ENCODE measurements at places on chromosomes 16 and 17.

- no peak for DNase-seq
Measured at GRCh38 chr17:40980596-40980995, 3.5 kb downstream of the KRT40 start.

DNA sequence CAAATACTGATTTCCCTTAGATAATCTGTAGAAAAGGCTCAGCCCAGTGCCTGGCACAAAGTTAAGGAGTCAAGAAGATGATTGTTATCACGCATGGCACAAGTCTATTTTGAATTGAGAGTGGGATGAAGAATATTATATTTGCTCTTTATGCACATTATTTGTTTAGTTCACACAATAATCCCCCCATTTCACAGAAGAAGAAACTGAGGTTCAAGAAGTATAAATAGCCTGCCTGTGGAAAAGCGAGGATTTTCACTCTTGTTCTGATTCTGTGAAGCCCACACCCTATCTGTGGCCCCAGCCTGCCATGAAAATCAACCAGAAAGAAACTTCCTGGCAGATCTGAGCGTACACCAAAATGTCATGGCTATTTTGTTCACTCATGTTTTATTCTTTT is 73.0 kb downstream of the YPEL2 start:
- no peak for DNase-seq

DNA sequence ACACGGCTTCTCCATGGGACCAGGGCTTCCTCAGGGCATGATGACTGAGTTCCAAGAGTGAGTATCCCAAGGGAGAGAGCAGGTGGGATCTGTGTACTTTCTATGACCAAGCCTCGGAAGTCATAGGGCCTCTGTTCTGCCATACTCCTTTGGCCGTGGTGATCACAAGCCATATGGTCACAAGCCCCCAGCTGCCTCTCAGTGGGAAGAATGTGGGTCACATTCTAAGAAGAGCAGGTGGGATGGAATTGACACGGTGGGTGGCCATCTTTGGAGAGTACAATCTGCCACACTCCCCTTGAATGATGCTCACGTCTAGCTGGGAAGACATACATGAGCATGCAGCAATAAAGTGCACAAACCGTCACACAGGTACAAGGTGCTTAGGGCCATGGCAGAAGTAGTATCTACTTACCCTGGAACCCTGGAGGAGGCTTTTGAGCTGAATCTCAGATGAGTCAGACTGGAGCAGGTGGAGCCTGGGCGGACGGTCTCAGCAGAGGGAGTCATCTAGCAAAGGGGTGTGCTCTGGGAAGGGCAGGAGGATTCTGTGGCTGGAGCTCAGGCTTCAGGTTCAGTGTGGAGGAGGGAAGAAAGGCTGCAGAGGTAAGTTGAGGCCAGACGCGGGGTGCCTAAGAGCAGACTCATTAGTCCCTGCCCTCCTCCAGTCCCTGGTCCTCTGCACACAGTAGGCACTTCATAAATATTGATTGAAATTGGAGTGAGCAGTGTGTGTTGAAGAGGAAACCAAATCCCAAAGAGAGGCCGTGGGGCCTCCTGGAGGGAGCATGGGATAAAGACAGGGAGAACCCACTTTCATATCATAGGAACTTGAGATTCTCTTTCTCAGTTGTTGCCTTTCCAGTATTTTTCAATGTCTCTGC is 26.6 kb downstream of the GOSR2 start:
- no peak for DNase-seq

DNA sequence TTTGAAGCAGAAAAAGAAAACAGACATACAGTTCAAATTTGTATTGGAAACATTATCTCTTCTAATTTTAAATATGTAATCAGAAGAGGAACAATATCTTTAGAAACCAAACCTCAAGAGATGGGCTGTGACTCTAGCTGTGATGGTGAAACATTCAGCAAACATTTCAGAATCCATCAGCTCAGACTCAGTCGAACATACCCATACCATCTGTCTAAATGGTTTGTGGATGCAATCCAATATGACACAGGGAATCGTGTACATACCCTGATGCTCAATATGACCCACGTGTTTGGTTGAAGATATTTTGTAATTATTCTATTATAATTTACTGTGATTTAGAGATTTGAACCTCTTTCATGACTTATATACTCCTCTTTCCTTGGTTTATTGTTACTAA is 665.2 kb upstream of the CDH8 start:
- no peak for DNase-seq

DNA sequence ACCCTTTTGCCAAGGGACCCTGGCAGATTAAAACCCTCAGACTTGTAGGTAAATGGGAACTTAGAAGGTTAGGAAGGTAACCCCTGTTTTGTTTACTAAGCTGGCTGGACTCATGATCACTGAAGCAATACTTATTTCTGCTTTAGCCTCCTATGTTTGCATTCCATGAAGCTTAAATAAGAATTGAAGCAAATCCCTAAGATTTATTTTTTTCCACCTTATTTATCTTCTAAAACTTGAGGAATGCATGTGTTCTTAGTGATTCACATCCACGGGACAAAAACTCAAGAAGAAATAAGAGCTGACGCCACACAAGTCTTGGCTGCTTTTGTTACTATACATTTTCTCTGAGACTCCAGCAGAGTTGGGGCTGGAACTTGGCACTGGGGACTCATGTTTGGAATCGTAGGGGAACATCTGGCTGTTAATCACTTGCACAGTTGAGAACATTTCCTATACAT is 35.5 kb downstream of the CLUAP1 start:
- DNase-seq = no peak

DNA sequence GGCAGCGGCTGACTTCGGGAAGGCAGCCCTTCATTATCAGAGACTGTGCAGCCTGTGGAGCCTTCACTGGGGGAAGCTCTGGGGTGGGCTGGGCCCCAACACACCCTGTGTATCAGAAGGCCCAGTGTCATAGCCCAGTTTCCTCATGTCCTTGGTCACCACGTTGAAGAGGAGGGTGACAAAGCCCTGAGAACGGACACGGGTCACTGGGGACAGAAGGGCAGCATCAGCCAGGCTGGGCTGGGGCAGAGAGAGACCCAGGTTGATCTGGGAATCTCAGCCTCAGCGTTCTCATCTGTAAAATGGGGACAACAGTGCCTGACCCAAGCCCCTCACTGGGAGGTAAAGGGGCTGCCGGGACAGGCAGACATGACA is 19.3 kb downstream of the B9D1 start:
- no peak for DNase-seq

DNA sequence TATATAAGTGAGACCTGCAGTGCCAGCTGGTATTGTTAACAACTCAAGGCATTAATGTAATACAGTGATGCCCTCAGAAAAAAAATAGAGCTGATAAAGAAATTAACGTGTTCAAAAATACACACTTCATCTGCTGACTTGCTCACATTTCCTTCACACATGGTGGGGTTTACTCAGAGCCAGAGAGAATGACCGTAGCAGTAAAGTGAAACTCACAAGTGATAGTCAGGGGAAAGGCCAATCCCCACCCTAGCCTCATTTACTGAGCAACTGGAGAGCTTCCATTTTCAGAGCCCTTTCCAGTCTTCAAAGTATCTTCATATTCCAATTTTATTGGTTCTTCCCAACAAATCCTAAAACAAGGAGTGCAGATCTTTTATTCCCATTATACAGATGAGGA is 74.0 kb upstream of the HLF start:
- DNase-seq = no peak

DNA sequence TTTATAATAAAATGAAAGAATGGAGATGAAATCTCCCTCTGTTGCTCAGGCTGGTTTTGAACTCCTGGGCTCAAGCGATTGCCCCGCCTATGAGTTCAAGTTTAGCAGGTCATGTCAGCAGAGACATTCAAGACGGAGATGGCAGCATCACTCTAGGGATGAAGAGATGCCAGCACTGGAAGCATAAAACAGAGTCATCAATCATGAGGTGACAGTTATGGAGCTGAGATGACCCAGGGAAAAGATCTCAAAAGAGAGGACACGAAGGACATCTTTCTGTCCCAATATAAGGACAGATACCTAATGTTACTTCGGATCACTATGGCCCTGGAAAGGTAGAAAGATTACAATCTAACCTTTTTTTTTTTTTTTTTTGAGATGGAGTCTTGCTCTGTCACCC is 11.0 kb upstream of the LCMT1 start:
- DNase-seq = no peak

DNA sequence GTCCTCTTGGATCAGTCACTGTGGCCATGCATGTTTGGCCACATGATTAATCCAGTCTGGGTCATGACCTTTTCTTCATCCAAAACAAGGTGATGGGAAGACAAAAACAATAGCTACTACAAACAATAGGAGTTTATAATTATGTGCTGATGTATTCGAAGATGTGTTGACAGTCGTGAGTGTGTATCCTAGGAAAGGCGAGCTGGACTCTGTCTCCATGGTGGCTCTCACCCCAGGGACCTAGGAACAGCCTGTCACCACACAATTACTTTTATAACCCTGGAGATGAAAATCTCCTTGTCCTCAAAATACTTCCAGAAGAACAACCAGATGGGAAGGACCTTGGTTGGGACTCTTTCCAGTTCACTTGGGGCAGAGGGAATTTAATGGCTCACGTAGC is 9.8 kb upstream of the PLK1 start:
- no peak for DNase-seq

- DNase-seq = peak; percentile 78
Measured at GRCh38 chr17:67528751-67529436, 151.8 kb downstream of the PITPNC1 start.

GRCh38 chr16:81752225-81752875 is 26.7 kb upstream of the PLCG2 start:
- no peak for DNase-seq

GRCh38 chr17:65193716-65194293 is 56.6 kb downstream of the RGS9 start:
- no peak for DNase-seq

GRCh38 chr17:8125947-8126490 is 2.1 kb upstream of the HES7 start:
- DNase-seq = no peak

DNA sequence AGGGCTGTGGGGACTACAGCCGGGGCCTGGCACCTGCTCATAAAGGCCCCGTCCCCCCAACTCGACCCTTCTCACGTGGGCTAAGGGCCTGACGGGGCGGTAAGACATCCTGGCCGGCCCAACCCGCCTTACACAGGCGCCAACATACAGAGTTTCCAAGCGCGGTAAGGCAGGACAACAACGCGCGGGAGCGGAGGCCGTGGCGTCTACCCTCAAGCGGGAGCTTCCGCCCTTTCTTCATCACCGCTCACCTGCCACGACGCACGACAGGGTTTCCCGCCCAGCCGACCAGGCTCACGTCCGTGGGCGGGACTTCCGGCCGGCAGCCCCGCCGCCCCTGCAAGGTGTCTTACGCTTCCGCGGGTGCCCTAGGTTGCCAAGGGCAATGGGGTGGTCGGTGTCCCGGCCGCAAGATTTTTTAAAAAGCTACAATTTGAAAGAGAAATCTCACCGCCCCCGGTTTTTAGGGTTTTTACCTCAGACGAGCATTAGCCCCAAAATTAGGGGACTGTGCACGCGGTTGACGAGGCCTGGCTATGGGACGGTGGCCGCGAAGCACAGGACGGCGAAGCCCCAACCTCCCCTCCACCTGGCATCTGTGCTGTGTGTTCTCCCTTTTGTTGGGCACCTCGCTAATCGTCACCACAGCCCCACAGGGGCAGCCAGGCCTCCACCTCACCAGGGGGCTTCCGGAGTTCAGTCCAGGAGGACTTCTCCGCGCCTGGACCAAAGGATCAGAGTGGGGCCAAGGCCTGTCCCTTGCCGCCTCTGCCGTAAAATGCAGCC is at the start of gene TERB1:
TERB1 (minus strand) TSS at position 265 of the 786 bp plus-strand sequence. CDS start 4,786 bp downstream, outside the sequence.
- no peak for DNase-seq

GRCh38 chr16:87418216-87418615 is 26.1 kb downstream of the MAP1LC3B start:
- no peak for DNase-seq

GRCh38 chr16:51113236-51114125 is 37.6 kb downstream of the SALL1 start:
- DNase-seq = no peak

DNA sequence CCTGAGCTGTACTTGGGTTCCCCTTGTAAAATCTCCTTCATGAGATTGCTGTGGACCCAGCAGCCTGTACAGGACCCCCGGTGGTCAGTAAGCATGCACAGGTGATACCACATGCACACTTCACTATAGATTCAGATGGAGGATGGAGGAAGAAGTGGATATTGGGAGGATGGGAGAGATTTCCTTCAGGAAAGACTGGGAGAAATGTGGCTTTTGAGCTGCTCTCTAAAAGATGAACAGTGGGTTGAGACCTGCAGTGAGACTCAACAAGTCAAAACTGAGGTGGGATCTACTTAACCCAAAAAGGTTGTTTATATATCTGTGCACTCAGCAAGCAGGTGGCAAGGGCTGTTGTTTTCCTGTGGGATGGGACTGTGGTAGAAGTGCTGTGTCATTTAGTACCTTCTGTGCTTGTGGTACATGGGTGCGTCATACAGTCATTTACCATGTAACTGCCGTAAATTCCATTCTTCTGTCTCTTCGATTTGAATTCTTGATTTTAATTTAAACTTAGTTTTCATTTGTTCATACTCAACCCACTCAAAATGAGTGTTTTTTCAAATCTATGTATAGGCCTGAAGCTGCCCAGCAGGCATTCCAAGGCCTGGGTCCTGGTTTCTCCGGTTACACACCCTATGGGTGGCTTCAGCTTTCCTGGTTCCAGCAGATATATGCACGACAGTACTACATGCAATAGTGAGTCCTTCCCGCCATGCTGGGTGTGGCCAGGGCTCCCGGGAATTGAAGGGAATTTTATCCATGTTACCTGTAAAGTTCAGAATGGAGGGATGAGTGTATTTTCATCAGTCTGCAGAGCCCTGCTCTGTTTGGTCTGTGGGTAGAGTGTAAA is 6.9 kb downstream of the HERPUD1 start:
- DNase-seq = no peak

GRCh38 chr17:5809056-5809455 is 224.7 kb upstream of the NLRP1 start:
- peak; percentile 39 for DNase-seq
